B cell (primary cell): ENCODE measurements at places on chromosomes 7 and 10.

DNA sequence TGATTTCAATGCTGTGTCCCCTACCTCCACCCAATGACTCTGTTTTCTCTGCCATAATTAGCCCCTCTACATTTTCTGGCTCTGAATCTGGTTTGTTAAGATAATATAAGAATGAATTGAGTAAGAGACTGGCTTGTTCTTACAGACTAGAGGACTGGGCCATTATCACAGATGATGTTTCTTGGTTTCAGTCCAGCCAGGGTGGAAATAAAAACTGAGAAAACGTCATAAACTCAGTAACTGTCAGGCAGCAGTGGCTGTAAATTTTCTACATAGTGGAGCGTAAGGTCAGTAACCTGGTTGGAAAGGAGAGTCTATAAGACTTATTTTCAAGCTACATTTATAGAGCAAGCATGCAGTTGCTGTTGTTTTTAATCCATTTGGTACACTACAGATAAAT is 485.4 kb downstream of the HTR7 start:
- DNase-seq: no peak

GRCh38 chr10:71547876-71548846 is 151.4 kb downstream of the CDH23 start:
- DNase-seq: no peak

DNA sequence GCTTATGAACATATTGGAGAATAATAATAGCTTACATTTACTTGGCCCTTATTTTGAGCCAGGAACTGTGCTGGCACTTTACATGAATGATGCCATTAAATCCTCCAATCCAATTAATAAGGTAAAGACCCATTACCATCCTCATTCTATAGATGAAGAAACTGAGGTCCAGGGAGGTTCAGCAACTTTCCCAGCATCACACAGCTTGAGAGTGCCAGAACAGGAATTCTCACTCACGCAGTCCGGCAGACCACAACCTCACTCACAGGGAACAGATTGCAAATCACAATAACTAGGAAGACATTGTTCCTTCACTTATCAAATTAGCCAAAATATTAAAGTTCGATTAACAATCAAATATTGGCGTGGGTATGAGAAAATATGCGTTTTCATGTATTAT is 18.3 kb downstream of the GPRIN2 start:
- no peak for DNase-seq

DNA sequence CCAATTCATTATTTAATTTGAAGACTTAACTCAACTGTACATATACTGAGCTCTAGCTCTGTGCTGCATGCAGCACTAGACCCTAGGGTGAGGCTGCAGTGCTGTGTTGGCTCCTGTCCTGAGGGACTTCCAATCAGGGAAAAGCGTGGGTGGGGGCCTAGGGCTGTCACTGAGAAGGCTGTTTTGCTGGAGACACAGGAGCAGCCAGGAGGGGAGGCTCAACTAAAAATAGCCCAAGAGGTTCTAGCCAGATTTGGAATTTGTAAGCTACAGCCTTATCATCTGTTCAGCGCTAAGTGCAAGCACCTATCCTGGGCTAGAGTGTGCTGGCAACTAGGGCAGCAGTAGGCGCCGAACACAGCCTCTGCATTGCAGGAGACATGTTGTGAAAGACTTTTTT is 121.1 kb downstream of the VWC2 start:
- DNase-seq: no peak

DNA sequence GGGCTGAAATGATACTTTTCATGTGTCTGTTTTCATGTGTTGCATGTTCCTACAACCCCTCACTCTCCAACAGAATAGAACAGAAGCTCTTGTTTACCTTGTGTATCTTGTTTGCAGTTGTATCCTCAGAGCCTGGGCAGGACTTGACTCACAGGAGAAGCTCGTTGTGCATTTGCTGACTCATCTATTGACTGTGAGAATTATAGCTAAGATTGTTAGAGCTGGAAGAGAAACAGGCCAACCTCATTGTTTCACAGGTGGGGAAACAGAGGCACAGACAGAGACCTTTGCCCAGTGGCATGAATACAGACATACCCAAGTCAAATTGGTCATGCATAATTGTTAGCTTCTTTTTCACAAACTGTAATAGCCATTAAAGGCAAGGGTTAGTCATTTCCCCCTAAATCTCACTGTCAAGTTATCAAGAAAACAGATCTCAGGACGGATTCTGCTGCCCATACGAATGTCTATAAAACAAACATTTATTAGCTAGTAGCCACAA is 4.6 kb upstream of the TSPAN15 start:
- no peak for DNase-seq

- DNase-seq: peak; percentile 89
Measured at GRCh38 chr10:36534471-36535002, 590.9 kb upstream of the ANKRD30A start.

DNA sequence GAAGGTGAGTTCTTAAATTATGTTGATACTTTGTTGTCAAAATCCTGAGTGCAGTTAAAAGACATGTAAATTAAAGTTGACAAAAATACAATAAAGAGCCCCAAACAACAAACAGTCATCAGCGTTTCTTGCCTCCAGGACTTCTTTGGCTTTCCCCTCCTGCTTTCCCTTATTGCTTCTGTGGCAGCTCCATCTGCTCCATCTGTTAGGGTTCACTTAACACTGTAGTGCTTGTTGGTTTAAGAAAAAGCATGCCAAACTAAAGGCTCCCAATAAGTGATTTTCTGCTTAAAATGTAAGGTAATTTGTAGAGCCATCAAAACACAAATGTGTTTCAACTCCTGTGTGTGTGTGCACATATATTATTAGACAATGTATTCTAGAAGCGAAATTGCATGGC is 254.3 kb upstream of the GNAI1 start:
- DNase-seq: no peak

- DNase-seq: no peak
Measured at GRCh38 chr7:147053746-147054145, 937.1 kb downstream of the CNTNAP2 start.

DNA sequence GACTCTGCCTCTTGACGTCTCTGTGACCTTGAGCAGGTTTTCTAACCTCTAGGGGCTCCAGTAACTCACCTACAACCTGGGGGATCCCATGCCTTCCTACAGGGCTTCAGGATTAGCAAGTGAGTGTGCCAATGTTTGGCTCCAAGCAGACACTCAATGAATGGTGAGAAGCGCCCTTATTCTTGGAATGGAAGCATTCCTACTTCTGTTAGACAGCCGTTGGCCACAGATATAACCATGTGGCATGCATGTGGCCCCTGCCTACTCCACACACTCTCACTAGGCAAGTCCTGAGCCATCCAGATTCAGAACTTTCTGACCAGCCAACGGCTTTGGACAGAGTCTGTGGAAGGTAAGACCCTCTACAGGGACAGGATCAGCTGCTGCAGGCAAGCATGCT is 108.9 kb upstream of the LYZL2 start:
- no peak for DNase-seq

DNA sequence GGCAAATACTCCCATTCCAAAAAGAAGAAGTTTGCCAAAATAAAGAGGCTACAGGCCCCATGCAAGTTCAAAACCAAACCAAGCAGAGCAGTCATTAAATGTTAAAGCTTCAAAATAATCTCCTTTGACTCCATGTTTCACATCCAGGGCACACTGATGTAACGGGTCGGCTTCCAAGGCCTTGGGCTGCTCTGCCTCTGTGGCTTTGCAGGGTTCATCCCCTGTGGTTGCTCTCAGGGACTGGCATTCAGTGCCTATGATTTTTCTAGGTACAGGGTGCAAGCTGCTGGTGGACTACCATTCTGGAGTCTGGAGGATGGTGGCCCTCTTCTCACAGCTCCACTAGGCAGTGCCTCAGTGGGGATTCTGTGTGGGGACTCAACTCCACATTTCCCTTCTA is 971.6 kb upstream of the MBL2 start:
- DNase-seq: no peak

DNA sequence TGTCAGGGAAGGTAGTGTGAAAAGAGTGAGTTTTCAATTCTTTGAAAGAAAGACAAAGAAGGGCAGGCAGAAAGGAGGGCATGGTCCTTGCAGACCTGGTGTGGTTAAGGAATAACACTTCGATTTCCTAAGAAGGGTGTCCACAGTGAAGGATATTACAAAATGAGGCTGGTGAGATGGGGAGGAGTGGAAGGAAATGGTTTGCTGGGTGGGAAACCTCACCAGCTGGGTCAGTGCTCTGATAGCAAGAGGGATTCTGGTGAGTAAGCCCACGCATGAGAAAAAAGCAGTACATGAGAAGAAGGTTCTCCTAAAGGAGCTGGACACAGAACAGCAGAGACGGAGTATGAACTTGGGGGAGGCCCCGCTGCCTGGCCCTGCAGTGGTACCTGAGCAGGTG is 230.6 kb upstream of the PLXNA4 start:
- no peak for DNase-seq

- no peak for DNase-seq
Measured at GRCh38 chr10:125661431-125661940, 21.5 kb downstream of the TEX36 start.

GRCh38 chr10:60480865-60481563 is 91.3 kb upstream of the ANK3 start:
- DNase-seq: no peak

GRCh38 chr10:50322077-50322476 is 70.8 kb upstream of the ASAH2 start:
- DNase-seq: no peak

DNA sequence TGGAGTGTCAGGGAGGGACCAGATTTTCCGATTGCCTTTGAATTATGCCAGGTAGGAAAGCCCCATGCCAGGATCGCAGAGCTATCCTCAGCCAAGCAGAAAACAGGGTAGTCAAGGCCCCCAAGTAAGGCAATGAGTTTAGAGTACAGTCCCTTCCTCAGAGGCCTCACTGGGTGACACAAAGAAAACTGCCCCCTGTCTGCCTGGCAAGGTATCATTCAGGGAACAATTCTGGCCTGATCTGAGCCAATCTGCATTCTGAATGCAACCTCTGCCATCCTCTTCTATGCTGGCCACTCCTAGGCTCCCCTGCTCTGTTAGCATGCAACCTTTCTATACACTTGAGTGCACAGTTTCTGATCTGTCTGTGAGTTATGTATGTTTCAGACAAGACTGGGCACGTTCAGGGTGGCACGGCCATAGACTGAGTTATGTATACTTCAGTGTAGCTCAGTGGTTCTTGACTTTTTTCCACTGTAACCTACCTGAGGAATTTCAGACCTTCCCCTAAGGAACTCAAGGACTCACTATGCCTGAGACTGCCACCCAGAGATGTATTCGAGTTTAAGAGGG is 336.8 kb downstream of the PLXNA4 start:
- no peak for DNase-seq

- no peak for DNase-seq
Measured at GRCh38 chr10:75525646-75526045, 94.2 kb downstream of the LRMDA start.
